ENCODE measurements at places on chromosomes 11 and 22.

GRCh38 chr11:25943031-25943430 is 388.9 kb upstream of the ANO3 start:
- no peak for DNase-seq

DNA sequence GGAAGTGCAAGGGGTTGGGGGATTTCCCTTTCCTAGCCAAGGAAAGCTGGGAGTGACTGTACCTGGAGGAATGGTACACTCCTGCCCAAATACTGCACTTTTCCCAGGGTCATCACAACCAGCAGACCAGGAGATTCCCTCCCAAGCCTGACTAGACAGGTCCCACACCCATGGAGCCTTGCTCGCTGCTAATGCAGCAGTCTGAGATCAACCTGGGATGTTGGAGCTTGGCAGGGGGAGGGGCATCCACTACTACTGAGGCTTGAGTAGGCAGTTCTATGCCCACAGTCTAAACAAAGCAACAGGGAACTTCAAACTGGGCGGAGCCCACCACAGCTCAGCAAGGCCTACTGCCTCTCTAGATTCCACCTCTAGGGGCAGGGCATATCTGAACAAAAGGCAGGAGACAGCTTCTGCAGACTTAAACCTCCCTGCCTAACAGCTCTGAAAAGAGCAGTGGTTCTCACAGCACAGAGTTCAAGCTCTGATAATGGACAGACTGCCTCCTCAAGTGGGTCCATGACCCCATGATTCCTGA is 58.5 kb downstream of the SLC22A9 start:
- DNase-seq: no peak

DNA sequence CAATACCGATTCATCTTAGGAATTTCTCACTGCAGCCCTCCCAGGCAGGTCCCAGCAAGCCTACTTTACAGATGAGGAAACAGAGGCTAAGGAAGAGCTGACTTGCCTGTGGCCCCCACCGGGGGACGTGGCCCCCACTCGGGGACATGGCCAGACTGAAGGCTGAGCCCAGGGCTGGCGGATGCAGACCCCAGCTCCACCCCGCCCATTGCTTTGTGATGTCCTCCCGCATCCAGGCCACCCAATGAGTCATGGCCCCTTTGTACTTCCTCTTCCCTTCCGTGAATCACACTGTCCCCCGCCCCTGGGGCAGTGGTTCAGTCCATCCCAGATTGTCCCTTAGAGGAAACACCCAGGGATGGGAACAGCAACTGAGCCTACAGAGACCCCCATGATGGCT is 116.0 kb upstream of the ANO1 start:
- DNase-seq: no peak

GRCh38 chr22:36211237-36211861 is 9.7 kb upstream of the APOL4 start:
- no peak for DNase-seq

- no peak for DNase-seq
Measured at GRCh38 chr11:7281809-7282208, 30.1 kb downstream of the SYT9 start.

DNA sequence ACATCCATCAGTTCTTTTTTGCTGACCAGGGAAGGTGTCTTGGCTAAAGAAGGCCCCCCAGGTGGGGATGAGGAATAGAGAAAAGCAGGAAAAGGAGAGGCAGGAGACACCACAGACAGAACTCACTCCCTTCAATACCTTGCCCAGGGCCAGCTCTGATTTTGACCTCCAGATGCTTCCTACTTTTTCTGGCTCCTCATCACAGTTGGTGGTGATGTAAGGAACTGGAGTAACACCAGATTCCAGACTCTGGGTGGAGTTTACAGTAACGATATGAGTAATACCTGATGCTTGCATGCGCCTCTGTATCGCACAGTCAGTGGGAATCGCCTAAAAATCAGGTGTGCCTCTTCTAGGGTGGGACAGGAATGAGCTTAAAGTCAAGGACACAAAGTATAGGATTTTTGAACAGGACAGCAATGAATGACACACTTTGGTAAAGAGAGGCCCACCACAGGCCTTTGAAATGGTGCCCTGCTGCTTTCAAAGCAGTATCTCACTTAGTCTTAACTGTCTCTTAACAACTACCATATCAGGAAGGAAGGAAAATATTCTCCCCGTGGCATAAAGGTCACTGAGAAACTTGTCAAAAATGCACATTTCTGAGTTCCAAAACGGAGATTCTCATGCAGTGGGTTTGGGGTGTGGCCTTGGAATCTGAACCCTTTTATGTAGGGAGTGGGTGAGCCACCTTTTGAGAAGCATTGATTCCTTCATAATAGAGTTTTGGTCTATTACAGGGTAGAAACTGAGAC is 140.8 kb downstream of the SNX19 start:
- no peak for DNase-seq

GRCh38 chr11:68914761-68915160 is 11.1 kb downstream of the IGHMBP2 start:
- no peak for DNase-seq

- no peak for DNase-seq
Measured at GRCh38 chr11:112440518-112440917, 179.9 kb upstream of the PLET1 start.

- DNase-seq: no peak
Measured at GRCh38 chr11:60718524-60719316, 5.8 kb upstream of the MS4A18 start.

DNA sequence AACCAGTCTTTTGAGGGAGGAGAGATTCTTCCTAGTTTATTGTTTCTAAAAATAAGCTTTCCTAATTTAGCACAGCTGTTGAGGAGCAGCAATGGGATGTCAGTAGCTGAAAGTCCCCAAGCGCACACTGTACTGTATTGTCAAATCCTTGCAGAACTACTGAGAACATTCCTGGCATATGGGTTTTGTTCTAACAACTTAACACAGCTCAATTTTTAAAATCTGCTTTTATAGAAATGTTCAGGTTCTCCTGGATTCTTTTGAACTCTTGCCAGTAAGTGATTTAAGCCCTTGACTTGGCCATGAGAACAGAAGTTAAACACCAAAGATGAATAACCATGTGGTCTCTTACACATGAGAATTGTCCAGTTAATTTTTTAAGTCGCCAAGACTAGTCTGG is 218.6 kb downstream of the FAT3 start:
- DNase-seq: no peak

GRCh38 chr11:91630916-91631673 is 593.5 kb upstream of the FAT3 start:
- DNase-seq: no peak

GRCh38 chr11:2694495-2694894 is 5.3 kb downstream of the KCNQ1OT1 start:
- DNase-seq: no peak

DNA sequence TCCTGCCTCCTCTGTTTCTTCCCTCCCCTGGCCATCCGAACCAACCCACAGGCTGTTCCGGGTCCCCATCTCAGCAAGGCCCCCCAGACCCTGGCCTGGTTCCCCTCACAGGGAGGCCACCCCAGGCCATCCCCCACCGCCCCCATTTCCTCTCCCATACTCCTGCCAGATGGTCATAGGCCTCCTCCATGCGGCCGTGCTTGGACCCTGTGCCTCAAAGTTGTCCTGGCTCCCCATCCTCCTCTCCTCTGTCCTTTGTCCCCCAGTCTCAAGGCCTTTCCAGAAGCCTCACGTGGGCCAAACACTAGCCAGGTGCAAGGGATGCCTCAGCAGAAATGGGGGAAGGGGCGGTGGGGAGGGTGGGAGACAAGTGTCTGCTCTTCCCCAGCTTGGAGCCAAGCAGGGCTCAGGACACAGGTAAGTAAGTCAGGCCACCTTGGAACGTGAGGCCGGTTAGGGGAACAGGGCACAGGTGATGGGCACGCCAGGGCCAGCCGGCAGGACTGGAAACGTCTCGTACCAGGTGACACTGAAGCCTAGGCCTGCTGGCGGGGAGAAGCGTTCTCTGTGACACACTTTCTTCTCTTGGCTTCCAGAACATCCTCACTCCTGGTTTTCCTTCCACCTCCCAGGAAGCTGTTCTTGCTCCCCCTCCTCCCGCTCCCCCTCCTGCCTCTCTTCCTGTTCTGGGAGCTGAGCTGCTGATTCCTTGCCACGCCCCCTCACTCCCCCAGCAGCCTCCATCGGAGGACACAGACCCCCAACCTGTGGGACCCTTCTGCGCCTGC is 31.5 kb upstream of the SLC22A12 start:
- DNase-seq: no peak

- no peak for DNase-seq
Measured at GRCh38 chr11:120611581-120611980, 100.0 kb downstream of the GRIK4 start.

- no peak for DNase-seq
Measured at GRCh38 chr11:917426-917825, 6.8 kb upstream of the CHID1 start.

GRCh38 chr22:45861259-45861658 is 115.7 kb downstream of the WNT7B start:
- no peak for DNase-seq

GRCh38 chr11:35346472-35347156 is 72.7 kb downstream of the SLC1A2 start:
- DNase-seq: no peak

DNA sequence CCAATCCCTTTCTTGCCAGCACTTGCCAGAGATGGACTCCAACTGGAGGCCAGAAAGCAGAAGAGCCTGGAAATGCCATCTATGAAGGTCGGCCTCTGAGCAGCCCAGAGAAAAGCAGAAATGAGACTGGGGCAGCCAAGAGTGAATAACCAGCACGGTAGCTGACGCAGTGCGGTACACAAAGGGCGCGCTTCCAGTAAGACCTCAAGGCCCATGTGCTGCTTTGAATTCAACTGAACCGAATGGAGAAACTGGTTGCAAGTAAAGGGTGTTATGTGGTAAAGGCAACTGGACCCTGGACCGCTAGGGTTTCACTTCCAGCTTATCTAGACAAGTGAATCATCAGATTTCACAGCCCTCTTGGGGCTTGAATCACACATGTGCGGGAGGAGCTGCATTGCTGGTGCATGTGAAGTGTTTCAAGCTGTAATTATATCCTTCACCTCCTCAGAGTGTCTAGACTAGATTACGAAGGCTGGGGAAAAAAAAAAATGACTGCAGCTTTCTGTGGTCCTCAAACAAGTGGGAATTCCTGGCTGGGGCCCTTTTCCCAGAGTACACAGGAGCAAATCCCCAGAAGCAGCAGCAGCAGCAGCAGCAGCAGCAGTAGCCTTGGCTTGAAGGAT is 128.9 kb downstream of the CCDC34 start:
- DNase-seq: no peak

DNA sequence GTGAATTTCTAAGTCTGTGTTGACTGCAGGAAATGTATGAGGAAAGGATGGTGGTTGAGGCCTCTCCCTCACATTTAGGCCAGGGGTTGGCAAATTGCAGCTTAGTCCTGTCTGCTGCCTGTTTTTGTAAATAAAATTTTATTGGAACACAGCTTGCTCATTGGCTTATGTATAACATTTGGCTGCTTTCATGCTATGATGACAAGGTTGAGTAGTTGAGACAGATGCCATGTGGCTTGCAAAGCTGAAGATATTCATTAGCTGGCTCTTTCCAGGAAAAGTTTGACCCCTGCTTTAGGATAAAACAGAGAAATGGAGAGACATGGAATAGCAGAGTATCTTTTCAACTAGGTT is 46.2 kb downstream of the BCR start:
- DNase-seq: no peak

- DNase-seq: no peak
Measured at GRCh38 chr11:120123946-120124345, 14.0 kb downstream of the TRIM29 start.

DNA sequence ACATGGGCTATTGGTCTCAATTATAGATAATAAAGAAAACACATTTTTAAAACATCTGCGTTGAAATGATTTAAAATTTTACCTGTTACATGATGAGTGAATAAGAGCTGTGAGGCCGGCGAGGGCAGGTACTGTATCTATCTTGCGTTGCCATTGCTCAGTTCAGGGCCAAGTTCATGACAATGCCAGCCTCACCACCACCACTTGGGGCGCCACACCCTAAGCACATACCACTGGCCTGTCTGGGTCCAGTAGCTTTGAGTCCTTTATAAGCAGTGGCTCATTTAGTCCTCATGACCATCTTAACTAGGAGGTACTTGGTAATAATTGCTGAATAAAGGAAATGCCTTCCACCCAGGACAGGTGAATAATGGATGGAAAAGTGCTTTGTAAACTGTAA is 14.5 kb upstream of the MB start:
- DNase-seq: peak; percentile 35

DNA sequence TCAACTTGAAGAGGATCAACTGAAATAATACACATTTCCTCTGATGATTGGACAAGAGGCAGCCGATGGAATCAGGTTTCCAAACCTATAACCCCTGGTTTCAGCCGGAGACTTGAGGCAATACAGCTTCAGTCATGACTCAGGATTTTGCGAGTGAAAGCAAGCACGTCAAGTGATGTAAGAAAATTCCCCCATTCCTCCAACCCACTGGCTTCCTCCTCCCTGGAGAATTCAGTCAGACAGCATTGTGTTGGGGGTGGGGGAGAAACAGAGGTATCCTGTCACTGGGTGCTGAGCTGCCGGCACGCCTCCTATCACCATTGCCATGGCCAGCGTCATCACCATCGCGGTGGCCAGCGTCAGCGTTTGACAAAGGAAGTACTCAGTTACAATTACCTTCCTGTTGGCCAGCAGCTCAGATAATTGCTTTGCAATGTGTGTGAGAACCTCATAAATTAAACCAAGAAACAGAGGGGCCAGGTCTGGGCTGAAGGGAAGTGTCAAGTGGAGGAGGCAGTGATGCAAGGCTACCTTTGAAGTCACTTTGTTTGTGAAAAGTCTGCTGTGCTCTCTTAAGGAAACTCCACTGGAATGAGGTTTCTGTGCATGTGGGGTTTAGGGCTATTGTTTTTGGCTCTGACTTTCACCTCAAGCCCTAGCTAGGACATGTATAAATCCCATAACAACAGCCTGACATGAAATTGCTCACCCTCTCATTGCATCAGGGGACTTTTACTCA is 50.2 kb downstream of the LIF start:
- peak; percentile 23 for DNase-seq

DNA sequence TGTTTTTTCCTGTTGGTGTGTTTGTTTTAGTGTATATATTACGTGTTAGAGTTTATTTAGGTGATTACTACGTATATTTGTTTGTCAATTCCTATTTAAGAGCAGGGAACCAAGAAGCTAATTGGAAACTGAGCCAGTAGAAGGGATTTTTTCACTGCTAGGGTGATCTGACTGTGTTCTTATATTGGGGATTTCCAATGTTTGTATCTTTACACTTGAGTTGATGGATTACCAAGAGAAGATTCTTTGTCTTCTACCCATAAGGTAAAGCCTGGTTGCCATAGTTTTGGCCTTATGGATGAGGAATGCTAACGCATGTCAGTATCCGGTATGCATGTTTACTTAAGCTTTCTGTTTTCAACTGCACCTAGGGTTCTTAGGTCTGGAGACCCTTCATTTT is 35.6 kb downstream of the SIK2 start:
- no peak for DNase-seq

DNA sequence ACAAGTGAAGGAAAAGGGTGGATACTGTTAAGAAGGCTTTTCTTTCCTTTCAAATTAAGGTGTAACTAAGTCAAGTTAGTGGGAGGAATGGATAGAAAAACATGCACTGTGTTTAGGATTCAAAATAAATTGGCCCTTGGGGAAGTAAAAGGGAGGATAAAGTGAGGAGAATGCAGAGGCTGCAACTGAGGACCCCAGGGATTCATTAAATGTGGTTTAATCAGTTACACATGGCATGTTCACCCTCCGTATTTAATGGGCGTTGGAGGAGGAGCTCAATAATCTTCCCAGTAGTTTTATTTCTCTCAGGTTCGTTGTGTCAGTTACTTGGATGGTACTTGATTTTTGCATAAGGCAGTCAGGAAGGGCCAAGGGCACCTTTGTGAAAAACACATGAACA is 966.3 kb downstream of the JRKL start:
- DNase-seq: no peak
